ENCODE measurements at places on chromosomes 3 and 15.

- no peak for DNase-seq
Measured at GRCh38 chr15:31392761-31393401, 66.2 kb downstream of the KLF13 start.

- no peak for DNase-seq
Measured at GRCh38 chr3:122977746-122978466, 49.7 kb downstream of the SEMA5B start.

GRCh38 chr3:167913219-167913835 is 177.8 kb downstream of the SERPINI1 start:
- no peak for DNase-seq

GRCh38 chr3:17514597-17514996 is 227.8 kb downstream of the TBC1D5 start:
- no peak for DNase-seq
